ENCODE measurements at places on chromosomes 6 and 20. TPM values are rescaled to one million over a fixed set of nuclear protein-coding genes. Genes with fewer than 3 reads are reported as not detected.

DNA sequence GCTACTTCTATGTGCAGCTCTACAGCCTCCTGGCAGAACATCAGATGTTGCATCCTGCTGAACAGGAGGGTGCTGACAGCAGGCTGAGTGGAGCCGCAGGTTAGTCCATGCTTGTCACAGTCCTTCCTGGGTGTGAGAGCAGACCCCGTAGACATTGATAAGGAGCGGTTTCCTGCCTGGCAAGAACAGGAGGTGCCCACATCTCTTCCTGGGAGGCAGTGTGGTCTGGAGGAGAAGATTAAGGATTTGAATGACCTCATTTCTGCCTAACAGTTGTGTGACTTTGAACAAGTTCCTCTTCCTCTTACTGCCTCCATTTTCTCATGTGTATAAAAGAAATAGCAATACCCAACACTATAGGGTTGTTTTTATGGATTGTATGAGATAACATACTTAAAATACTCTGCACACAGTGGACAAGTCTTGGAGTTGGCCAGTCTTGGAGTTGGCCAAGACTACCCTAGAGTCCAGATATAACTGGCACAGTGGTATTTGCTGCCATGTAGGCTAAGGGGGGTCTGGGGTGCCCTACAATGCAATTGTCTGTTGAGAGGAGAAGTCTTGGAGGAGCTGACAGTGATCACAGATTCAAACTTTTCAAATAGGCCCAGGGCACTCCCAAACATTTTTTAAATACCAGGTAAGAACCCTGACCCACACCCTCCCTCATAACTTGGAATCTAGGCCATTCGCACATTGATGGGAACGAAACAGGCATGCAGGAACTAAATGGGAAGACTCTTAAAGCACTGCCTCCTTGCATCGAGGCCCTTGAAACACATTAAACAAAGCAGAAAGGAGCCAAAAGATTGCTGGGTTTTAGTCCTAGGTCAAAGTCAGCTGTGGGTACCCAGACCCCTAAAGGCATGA lies 32.6 kb upstream of the TBC1D7 start:
- H3K4me3 ChIP-seq, result no peak overlapping the region
- no peaks in the 10 kb centered on the region for H3K36me3 ChIP-seq
- H3K27me3 ChIP-seq, result no peaks in the 10 kb centered on the region
- peaks cover 21% of the 10 kb centered on the region for H3K4me1 ChIP-seq
- DNase-seq, result no peak
- no peak overlapping the region for H3K27ac ChIP-seq

GRCh38 chr20:57780398-57780797 lies 70.6 kb upstream of the PMEPA1 start:
- peaks cover 13% of the 10 kb centered on the region for H3K4me1 ChIP-seq
- no peak overlapping the region for H3K4me3 ChIP-seq
- H3K27me3 ChIP-seq, result no peaks in the 10 kb centered on the region
- H3K27ac ChIP-seq, result no peak overlapping the region
- H3K36me3 ChIP-seq, result no peaks in the 10 kb centered on the region

DNA sequence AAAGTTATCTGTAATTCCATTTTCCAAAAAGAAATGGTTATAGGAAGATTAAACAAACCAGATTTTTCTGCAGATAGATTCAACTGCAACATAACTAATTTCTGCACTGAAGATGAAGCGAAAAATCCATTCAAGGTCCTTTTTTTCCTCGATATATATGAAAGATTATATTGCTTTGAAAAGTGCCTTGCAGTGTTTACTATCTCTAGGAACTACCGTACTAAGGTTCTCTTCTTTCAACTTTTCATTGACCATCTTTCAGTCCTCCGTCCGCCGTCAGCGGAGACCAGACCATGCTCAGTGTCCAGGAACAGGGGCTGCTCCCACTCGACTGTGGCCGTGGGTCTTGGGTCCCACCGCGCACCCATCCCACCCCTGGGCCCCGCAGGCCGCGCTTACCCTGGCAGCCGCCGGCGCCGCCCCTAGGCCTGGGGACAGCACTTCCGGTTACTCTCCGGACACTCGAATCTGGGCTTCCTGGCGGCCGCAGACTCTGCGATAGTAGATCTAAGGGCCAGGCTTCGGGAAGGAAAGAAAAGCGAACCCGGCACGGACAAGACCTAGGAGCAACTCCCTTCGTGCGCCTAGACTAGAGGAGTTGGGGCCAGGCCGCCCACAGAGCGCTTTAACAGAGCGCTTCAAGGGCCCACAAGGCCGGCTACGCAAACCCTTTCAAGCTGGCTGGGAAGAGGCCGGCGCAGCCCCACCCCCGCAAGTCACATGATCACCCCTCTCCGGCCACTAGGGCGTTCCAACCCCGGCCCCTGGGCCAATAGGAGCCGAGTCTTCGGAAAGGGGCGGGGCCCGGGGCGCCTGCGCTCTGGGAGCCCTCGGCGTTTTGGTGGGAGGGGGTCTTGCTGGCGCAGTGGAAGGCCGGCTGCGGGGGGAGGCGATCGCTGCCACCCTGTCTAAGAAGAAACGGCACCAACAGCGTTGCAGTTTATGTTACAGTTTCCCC lies at the start of gene ZNF322:
TSS of gene ZNF322 (minus strand) at position 705 of the 958 bp plus-strand sequence. CDS start 21,193 bp downstream, outside the sequence.
- peak within 1 kb of the TSS; percentile 56 for H3K27ac ChIP-seq
- H3K36me3 ChIP-seq, result peaks cover 23% of the 10 kb centered on the region
- peak; percentile 83 for DNase-seq
- peaks cover 13% of the 10 kb centered on the region for H3K4me1 ChIP-seq
- peaks cover 12% of the 10 kb centered on the region for H3K27me3 ChIP-seq

GRCh38 chr6:99148761-99149160 lies 200.7 kb downstream of the FAXC start:
- no peak overlapping the region for H3K4me3 ChIP-seq
- no peaks in the 10 kb centered on the region for H3K36me3 ChIP-seq
- no peak overlapping the region for H3K27ac ChIP-seq
- no peaks in the 10 kb centered on the region for H3K4me1 ChIP-seq
- H3K27me3 ChIP-seq, result no peaks in the 10 kb centered on the region

DNA sequence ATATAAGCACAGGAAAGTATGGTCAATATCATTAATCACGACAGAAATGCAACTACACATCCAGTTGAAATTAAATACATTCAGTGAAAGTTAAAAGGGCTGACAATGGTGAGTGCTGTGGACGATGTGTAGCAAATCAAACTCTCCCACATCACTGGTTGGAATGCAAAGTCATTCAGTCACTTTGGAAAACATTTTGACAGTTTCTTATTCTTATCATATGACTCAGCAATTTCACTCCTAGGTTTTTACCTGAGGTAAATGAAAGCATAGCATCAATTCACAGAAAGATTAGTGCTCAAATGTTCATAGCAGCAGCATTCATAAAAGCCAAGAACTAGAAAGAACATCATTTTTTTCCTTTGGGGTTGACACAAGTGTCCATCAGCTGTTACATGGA lies 28.6 kb upstream of the SAMD5 start:
- H3K4me1 ChIP-seq, result no peaks in the 10 kb centered on the region
- no peaks in the 10 kb centered on the region for H3K36me3 ChIP-seq
- DNase-seq, result no peak
- H3K27ac ChIP-seq, result no peak overlapping the region

- no peak overlapping the region for H3K4me3 ChIP-seq
- H3K36me3 ChIP-seq, result no peaks in the 10 kb centered on the region
- H3K27me3 ChIP-seq, result no peaks in the 10 kb centered on the region
- DNase-seq, result no peak
- H3K4me1 ChIP-seq, result peaks cover 18% of the 10 kb centered on the region
These were observed 66.2 kb upstream of the RREB1 start for GRCh38 chr6:7041511-7042026.

DNA sequence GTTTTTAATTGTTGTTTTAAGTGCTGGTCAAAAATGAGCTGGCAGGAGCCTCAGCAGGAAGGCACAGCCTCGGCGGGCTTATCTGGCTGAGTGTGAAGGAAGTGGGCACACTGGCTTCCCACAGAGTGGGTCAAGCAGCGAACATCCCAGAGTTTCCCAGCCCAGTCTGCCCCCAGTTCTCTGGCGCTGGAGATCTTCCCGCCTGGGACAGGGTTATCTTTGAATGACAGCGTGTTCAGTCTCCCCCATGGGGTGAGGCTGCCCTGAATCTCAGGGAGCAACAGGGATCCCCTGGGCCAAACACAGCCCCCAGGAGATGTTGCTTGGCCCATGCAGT lies 122.2 kb upstream of the PTPN1 start:
- no peak overlapping the region for H3K27ac ChIP-seq
- H3K36me3 ChIP-seq, result no peaks in the 10 kb centered on the region

The SOX18 gene
- 0.83 TPM for total RNA-seq

- no peaks in the 10 kb centered on the region for H3K36me3 ChIP-seq
- H3K27me3 ChIP-seq, result no peaks in the 10 kb centered on the region
- H3K4me1 ChIP-seq, result no peaks in the 10 kb centered on the region
- H3K4me3 ChIP-seq, result no peak overlapping the region
- no peak for DNase-seq
- H3K27ac ChIP-seq, result no peak overlapping the region
These were observed 79.4 kb downstream of the SNX5 start for GRCh38 chr20:17889226-17889625.

- peaks cover 6% of the 10 kb centered on the region for H3K4me1 ChIP-seq
- no peak overlapping the region for H3K27ac ChIP-seq
- H3K36me3 ChIP-seq, result no peaks in the 10 kb centered on the region
- H3K4me3 ChIP-seq, result no peak overlapping the region
- H3K27me3 ChIP-seq, result no peaks in the 10 kb centered on the region
These were observed 98.0 kb downstream of the TOX2 start for GRCh38 chr20:44012466-44013226.

DNA sequence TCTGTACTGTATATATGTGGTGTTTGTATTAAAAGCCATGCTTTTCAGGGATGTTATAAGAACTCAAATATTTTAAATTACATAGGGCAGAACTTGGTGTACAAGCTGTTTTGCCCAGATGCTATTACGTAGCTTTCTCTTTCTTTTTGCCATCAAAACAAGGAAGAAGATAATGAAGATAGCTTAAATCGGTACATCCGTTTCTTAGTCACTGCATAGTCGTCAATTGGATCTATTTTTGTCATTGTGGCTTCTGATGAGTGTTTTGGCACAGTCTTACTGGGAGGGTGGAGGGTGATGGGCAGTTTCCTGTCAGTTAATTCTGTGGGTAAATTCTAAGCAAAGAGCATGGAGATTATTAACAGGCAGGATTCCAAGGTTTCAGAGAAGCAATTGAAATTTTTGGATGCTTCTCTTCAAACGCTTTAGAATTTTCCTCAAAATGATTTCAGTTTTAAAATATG lies 649.1 kb upstream of the GJE1 start:
- no peaks in the 10 kb centered on the region for H3K36me3 ChIP-seq
- no peak overlapping the region for H3K27ac ChIP-seq
- no peaks in the 10 kb centered on the region for H3K4me1 ChIP-seq
- H3K27me3 ChIP-seq, result no peaks in the 10 kb centered on the region
- H3K4me3 ChIP-seq, result no peak overlapping the region

DNA sequence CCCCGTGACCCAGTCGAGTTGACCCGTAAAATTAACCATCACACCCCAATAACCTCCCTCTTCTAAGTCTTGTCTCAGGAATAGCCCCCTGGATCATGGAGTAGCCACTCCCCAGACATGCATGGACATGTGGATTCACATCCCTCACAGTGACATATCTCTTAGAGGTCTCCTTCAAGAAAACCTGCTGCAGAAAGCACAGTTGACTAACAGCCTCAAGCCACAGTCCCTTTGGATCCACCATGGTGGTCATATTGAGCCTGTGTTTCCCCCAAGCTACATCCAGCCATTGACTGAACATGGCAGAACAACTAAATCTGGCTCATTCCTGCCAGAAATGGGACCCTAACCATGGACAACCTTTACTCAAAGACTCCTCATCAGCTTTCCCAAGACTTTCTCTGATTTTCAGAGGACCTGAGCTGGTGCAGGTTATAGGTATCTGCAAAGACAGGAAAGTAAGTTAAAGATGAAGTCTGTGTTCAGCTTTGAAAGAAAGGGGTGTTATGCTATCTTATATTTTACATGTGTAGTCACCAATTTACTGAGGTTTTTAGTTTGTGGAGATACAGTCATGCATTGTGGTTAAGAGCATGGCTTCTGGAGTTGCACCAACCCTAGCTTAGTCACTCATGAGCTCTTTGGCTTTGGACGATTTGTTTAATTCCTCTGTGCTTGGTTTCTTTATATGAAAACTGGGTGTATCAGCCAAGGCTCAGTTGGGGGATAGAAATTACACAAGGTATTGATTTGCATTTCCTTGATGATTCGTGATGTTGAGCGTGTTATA lies 219.1 kb downstream of the MYLK4 start:
- no peaks in the 10 kb centered on the region for H3K4me1 ChIP-seq
- H3K4me3 ChIP-seq, result no peak overlapping the region
- no peak for DNase-seq
- no peaks in the 10 kb centered on the region for H3K27me3 ChIP-seq
- no peaks in the 10 kb centered on the region for H3K36me3 ChIP-seq
- no peak overlapping the region for H3K27ac ChIP-seq

DNA sequence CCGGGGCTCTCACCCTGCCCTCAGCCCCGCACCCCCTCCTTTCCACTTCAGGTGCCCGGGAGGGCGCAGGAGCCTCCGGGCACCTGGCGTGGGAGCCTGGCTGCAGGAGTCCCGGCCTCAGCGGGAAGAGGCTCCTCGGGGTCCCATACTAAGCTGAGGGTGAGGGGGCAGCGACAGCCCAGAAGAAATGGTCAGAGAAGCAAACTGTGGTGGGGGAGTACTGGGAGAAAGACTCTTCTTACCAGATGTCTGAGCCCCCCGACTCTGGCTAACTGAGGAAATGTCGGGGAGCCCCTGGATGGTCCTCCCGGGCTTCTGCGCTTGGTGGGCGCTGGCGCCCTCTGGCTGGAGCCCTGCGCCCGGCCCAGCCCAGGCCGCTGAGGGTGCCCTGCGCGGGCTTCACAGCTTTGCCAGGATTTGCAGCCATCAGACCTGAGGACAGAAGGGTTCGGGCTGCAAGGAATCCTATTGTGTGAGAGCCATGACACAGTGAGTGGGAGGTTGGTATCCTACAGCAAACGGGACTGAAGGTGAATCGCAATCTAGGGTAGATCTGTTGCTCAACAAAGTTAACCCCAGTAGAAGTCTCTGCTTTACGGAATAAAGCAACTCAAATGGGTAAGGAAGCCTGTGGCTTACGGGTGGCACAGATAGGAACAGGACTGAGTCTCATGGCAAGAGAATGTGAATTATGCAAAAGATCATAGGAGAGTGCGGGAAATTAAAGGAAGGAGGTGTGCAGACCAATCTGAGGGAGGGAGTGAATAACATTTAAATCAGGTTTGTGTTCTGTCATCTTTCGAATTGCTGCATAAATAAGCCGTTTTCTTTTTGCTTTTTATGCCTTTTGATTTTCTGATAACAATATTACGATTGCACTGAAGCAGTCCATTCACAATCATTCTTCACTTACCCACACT lies 639 bp upstream of the RCAN2 start:
- H3K4me1 ChIP-seq, result 0 out of 2 replicates have a peak, but pooled peaks cover 6% of the 10 kb centered on the region
- peak; percentile 46 for DNase-seq
- H3K4me3 ChIP-seq, result peak overlapping the region; percentile 75
- no peak overlapping the region for H3K27ac ChIP-seq
- H3K27me3 ChIP-seq, result peaks cover 24% of the 10 kb centered on the region

- no peak overlapping the region for H3K27ac ChIP-seq
- H3K4me3 ChIP-seq, result no peak overlapping the region
- DNase-seq, result no peak
- H3K4me1 ChIP-seq, result peaks cover 58% of the 10 kb centered on the region
- H3K36me3 ChIP-seq, result no peaks in the 10 kb centered on the region
These were observed 17.2 kb downstream of the KCNK17 start for GRCh38 chr6:39296745-39297640.

The SIRPA gene
- total RNA-seq, result 18.5 TPM

All from PC-9 (cell line).